ENCODE measurements at places on chromosomes 1 and 21. TPM values are rescaled to one million over a fixed set of nuclear protein-coding genes. Genes with fewer than 3 reads are reported as not detected.
A peak's percentile ranks its signal among the peaks of the same experiment; 100 is the strongest.

GRCh38 chr1:227849251-227849650, 33.8 kb downstream of the PRSS38 start:
- no peak overlapping the region for H3K27ac ChIP-seq
- H3K4me3 ChIP-seq: no peak overlapping the region
- no peaks in the 10 kb centered on the region for H3K36me3 ChIP-seq
- H3K27me3 ChIP-seq: no peaks in the 10 kb centered on the region
- DNase-seq: no peak
- H3K4me1 ChIP-seq: no peaks in the 10 kb centered on the region

Gene FAM78B
- 3.7 TPM for total RNA-seq

- DNase-seq: no peak
- no peaks in the 10 kb centered on the region for H3K4me1 ChIP-seq
- no peak overlapping the region for H3K4me3 ChIP-seq
- no peak overlapping the region for H3K27ac ChIP-seq
- H3K36me3 ChIP-seq: no peaks in the 10 kb centered on the region
- H3K27me3 ChIP-seq: no peaks in the 10 kb centered on the region
These were observed 145.9 kb downstream of the CNIH3 start for GRCh38 chr1:224762046-224762445.

- H3K27me3 ChIP-seq: peaks cover 2% of the 10 kb centered on the region
- no peak for DNase-seq
- no peak overlapping the region for H3K27ac ChIP-seq
- H3K36me3 ChIP-seq: no peaks in the 10 kb centered on the region
- H3K4me3 ChIP-seq: no peak overlapping the region
These were observed 319.8 kb upstream of the C1orf174 start for GRCh38 chr1:4219826-4220225.

DNA sequence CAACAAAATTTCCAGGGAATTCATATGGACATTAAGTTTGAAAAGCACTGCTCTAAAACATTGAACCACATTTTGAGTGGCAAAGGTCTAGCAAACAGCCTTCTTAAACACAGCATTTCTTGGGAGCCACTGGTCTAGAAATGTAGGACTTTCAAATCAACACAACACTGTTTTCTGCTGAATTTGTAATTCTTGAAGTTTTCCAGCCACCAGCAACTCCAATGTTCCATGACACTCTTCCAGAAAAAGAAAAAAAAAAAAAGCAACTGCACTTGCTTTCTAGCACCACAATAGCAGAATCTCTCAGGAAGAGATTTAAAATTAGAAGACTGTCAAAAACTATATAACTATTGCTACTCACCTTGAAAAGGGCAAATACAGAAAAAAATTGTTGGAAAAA, 4.5 kb downstream of the SYDE2 start:
- no peaks in the 10 kb centered on the region for H3K27me3 ChIP-seq
- no peaks in the 10 kb centered on the region for H3K36me3 ChIP-seq
- no peak overlapping the region for H3K27ac ChIP-seq
- no peak overlapping the region for H3K4me3 ChIP-seq

DNA sequence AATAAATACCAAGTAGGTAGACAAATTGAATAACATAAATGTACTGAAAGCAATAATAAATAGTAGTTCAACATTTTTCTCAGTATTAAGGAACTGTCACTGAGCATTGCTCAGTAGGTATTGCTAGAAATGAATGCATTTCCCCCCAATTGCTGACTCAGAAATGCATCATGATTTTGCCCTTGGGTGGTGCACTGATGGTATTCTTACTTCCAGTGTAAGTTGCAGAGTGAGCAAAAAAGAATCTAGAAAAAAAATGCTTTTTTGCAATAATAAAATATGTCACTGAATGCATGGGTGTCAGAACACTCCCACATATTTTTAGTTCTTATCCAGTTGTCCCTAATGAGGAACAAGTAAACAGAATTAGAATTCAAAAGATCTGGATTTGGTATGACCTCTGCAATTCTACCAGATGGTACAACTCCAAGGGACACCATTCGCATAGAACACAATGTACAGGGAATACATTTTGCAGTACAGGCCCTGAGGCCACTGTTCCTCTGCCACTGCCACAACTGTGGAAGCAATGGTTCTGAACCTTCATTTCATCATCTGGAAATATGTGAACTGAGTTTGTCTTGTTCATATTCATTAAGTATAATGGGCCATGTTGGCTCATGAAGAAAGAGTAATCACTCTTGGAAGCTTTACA, 78.0 kb downstream of the ATP6V1G3 start:
- H3K4me3 ChIP-seq: no peak overlapping the region
- no peaks in the 10 kb centered on the region for H3K4me1 ChIP-seq
- DNase-seq: no peak
- H3K27ac ChIP-seq: no peak overlapping the region
- H3K27me3 ChIP-seq: no peaks in the 10 kb centered on the region
- H3K36me3 ChIP-seq: no peaks in the 10 kb centered on the region

Gene SH2D2A
- not detected for total RNA-seq

DNA sequence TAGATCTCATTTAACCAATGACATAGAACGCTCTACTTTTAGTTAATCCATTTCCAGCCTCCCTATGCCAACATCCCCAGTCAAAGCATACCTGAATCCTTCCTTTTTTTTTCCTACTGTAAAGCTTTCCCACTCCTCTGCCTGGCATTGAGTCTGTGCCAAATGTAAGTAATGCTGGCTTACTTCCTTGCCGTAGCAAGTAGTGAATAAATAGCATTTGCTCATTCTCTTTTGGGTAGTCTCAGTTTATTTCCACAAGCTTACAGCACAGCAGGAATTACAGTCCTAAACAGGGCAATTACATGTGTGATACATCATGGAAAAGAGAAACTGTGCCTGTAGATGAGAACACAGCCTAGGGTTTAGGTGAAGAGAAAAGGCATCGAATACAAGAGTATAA, 352.6 kb upstream of the NEGR1 start:
- H3K4me3 ChIP-seq: no peak overlapping the region
- no peak for DNase-seq
- H3K4me1 ChIP-seq: no peaks in the 10 kb centered on the region
- H3K27ac ChIP-seq: no peak overlapping the region
- H3K36me3 ChIP-seq: no peaks in the 10 kb centered on the region
- H3K27me3 ChIP-seq: no peaks in the 10 kb centered on the region

Gene OR2T2
- not detected for total RNA-seq

Gene GRIK3
- 0.36 TPM for total RNA-seq

Gene SVBP
- total RNA-seq: 15.0 TPM

GRCh38 chr1:190658907-190659306, 181.2 kb upstream of the BRINP3 start:
- no peaks in the 10 kb centered on the region for H3K27me3 ChIP-seq
- no peaks in the 10 kb centered on the region for H3K4me1 ChIP-seq
- H3K4me3 ChIP-seq: no peak overlapping the region
- no peak overlapping the region for H3K27ac ChIP-seq

GRCh38 chr1:189678779-189679178, 798.9 kb downstream of the BRINP3 start:
- no peaks in the 10 kb centered on the region for H3K4me1 ChIP-seq
- no peak for DNase-seq
- H3K27ac ChIP-seq: no peak overlapping the region
- H3K36me3 ChIP-seq: no peaks in the 10 kb centered on the region
- no peaks in the 10 kb centered on the region for H3K27me3 ChIP-seq

DNA sequence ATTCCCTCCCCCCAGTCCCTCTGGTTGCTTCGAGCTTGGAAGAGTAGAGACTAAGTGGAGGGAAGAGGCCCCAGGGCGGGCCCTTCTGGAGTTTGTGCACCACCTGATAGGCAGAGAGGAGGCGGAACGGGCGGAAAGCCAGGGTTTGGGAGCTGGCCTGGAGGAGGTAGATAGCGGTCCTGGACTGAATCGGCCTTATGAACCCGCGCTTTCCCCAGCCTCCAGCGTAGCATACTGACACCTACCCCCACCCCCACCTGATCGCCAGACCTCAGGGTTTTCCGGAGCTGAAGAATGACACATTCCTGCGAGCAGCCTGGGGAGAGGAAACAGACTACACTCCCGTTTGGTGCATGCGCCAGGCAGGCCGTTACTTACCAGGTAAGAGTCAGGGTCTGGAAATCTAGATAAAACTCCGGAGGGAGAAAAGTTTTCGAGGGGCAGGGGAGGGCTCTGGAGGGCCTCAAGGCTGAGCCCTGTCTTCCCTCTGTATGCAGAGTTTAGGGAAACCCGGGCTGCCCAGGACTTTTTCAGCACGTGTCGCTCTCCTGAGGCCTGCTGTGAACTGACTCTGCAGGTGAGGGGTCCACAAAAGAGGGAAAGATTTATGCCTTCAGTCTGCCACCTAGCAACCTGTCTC, 705 bp downstream of the UROD start:
- peak; percentile 77 for DNase-seq
- no peaks in the 10 kb centered on the region for H3K27me3 ChIP-seq
- H3K36me3 ChIP-seq: peaks cover 9% of the 10 kb centered on the region
- H3K4me1 ChIP-seq: peaks cover 16% of the 10 kb centered on the region
- H3K27ac ChIP-seq: peak overlapping the region; percentile 75
- peak overlapping the region; percentile 41 for H3K4me3 ChIP-seq

DNA sequence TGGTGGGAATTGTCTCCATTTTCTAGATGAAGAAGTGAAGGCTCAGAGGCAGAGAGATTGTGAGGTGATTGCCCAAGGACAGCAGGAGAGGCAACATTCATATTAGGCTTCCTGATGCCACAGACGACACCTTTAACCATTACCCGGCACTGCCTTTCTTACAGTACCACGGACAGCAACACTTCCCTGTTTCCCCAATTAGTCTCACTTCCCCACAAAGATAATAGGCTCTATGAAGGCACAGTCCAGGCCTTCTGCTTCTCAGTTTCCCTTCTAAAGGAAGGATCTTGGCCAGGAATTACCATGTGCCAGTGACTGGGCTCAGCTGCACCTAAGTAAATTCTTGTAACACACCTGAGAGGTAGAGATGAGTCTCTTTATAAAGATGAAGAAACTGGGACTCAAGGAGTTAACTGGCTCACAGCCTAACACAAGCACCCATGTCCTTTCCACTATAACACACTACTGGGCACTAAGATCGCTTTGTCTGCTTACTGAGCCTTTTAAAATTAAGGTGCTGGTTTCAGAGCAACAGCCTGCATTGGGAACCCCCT, 9.6 kb downstream of the IGSF9 start:
- H3K27ac ChIP-seq: no peak overlapping the region
- DNase-seq: no peak
- no peaks in the 10 kb centered on the region for H3K27me3 ChIP-seq
- H3K36me3 ChIP-seq: no peaks in the 10 kb centered on the region
- H3K4me3 ChIP-seq: no peak overlapping the region

- no peaks in the 10 kb centered on the region for H3K36me3 ChIP-seq
- H3K27me3 ChIP-seq: no peaks in the 10 kb centered on the region
- no peak overlapping the region for H3K27ac ChIP-seq
- no peaks in the 10 kb centered on the region for H3K4me1 ChIP-seq
These were observed 61.9 kb upstream of the C1orf21 start for GRCh38 chr1:184324972-184325371.

Gene SIK1
- total RNA-seq: 0.14 TPM

GRCh38 chr1:83827741-83828140, 171.2 kb downstream of the TTLL7 start:
- no peak overlapping the region for H3K27ac ChIP-seq
- H3K4me1 ChIP-seq: no peaks in the 10 kb centered on the region
- no peaks in the 10 kb centered on the region for H3K36me3 ChIP-seq
- DNase-seq: no peak
- H3K27me3 ChIP-seq: no peaks in the 10 kb centered on the region

DNA sequence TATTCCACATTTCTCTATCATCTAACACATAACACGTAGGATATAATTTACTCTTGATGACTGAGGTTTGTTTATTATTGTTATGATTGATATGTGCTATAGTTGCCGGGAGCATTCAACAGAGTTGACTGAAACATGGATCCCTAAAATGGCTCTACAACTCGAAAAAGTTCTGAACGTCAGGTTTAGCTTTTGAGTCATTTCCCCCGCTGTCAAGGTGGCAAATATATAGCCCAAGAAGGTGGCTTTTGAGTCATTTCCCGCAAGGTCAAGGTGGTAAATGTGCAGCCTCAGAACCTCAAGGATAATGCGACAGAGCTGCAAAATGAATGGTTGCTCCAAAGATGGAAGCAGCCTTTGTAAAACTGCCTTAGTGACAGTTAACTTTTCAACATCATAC, 104.0 kb downstream of the NIBAN1 start:
- no peak overlapping the region for H3K4me3 ChIP-seq
- no peak overlapping the region for H3K27ac ChIP-seq
- no peaks in the 10 kb centered on the region for H3K4me1 ChIP-seq
- H3K27me3 ChIP-seq: no peaks in the 10 kb centered on the region

Gene B4GALT2
- 63.9 TPM for total RNA-seq

Gene ETNK2
- total RNA-seq: 84.5 TPM
